Transverse colon (tissue), 4 donors: ENCODE measurements at places on chromosomes 4 and X.
A peak's percentile ranks its signal among the peaks of the same experiment; 100 is the strongest.

GRCh38 chrX:49258749-49259124 is 5.8 kb downstream of the FOXP3 start:
- no peak for DNase-seq

- no peak for DNase-seq
Observed at GRCh38 chrX:141185366-141185765, 8.4 kb upstream of the LDOC1 start.

DNA sequence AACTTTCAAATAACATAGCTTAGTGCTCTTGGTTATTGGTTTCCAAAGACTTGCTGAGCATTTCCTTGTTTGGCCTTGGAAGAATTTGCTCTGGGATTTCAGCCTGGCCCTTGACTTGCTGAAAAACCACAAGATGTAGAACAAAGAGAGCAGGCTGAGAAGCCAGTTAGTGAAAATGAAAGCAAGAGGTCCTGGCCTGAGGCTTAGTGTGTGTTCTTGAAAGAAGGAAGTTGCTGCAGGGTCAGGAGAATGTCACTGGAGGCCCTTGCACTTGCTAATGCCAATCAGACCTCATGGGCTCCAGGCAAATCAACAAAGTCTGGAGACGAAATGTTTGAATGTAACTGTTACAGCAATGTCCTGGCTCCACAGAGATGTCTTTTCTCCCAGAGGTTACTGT is 79.4 kb downstream of the SYNPO2 start:
- peak; percentile 43 for DNase-seq

DNA sequence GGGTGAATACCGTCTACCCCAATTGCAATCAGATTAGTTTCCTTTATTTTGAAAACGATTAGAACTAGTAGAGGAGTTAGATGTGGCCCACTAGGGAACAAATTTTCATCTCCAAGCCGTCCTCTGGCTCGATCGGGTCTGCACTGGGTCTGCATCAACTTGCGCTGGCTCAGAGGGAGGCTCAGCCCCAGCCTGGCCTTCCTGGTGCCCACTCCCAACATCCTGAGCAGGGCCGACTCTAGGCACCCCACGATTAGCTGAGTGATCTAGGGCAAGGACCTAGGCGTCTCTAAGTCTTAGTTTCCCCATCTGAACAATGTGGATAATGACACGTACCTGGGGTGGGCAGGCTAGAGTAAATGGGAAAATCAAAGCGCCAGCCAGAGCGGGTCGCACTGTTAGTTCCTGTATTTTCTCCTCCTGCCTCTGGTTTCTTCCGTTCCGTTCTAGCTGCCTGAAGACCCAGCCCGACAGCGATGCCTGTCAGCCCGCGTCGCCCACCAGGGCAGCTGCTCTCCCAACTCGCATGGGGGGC is 7.7 kb upstream of the HAND2 start:
- no peak for DNase-seq

- no peak for DNase-seq
Observed at GRCh38 chr4:104747635-104748034, 252.9 kb upstream of the CXXC4 start.

DNA sequence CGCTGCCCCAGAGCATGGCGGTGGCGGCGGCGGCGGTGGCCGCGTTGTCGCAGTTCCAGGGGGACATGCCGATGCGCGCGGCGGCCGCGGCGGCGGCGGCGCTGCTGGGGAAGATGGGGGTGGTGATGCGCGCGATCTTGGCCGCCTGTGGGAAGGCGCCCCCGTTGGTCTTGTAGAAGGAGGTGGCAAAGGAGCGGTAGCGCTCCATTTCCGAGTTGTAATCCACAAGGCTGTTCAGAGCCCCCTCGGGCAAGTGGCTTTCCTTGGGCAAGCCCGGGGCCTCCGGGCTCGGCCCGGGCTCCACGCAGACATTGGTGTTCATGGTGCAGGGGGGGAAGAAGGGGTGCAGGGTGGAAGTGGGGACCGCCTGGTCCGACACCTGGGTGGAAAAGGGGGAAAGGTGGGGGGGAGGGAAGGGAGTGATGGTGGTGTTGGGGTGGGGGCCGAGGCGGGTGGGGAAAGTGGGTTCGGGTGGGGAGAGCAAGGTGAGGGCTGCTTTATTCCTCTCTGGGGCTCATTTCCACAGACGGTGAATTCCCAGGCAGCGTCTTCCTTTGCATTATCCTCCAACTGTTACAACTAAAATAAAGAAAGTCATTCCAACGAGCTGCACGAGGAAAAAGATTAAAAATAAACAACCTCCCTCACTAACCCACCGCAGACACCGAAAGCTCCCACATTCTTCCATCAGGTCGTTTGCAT is 3.1 kb downstream of the CXXC4 start:
- peak; percentile 47 for DNase-seq
